ENCODE measurements at places on chromosomes 2 and 18.

DNA sequence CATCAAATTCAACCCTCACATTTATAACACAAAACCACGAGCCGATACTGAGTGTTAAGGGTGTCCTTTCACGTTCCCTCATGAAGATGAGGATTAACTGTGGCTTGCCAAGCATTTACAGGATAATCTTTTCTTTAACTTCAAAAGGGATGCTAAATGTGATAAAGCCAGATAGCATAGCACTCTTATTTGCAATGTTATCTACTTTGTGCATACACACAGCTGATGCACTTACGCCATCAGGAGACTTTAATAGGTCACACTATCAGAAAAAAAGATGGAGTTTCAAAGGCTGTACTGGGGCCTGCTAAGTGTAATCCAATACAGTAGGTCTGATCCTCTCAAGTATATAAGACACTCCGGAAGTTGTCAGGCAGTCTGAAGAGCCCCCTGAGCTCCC lies 572.7 kb downstream of the PIK3C3 start:
- DNase-seq, result no peak

- no peak for DNase-seq
These were observed 160.0 kb downstream of the NDUFA10 start for GRCh38 chr2:239865059-239865639.

DNA sequence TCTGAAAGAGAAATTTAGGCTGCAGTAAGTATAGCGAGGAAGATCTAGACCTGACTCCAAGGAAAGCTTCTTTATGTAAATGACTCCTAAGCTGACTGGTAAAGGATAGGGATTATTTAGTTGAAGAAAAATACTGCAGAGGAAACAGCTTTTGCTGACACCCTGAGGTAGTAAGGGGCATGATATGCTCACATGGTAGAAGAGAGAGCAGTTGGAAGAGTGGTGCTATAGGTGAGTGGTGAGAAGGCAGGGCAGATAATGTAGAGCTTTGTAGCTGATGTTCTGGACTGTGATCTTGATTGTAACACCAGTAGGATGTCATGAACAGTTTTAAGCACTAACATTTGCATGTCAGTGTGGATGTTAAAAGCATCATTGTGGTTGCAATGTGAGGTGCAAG lies 639.1 kb upstream of the SLC39A10 start:
- no peak for DNase-seq

GRCh38 chr2:178397002-178397605 lies 53.9 kb downstream of the PRKRA start:
- no peak for DNase-seq

GRCh38 chr2:199366406-199366805 lies 91.3 kb downstream of the SATB2 start:
- DNase-seq, result no peak

DNA sequence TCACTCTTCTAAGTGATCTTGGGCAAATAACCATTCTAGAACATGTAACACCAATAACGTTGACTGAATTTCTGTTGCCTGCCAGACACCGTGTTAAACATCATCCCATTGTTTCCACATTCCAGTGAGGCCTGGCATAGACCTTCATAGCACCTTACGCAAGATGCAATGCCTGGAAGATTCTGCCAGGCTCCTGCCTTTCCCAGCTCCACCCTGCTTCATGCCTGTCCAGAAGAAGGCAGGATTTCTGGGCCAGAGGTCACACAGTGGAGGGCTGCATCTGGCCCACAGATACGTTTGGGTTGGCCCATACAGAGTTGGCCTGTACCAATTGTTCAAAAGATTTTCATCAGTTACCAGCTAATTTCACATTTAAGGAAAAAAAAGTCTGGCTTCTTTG lies 46.3 kb downstream of the EN1 start:
- no peak for DNase-seq

GRCh38 chr2:28684142-28684858 lies 67.3 kb upstream of the PPP1CB start:
- DNase-seq, result no peak

GRCh38 chr2:182210669-182211068 lies 216.2 kb downstream of the PDE1A start:
- no peak for DNase-seq

DNA sequence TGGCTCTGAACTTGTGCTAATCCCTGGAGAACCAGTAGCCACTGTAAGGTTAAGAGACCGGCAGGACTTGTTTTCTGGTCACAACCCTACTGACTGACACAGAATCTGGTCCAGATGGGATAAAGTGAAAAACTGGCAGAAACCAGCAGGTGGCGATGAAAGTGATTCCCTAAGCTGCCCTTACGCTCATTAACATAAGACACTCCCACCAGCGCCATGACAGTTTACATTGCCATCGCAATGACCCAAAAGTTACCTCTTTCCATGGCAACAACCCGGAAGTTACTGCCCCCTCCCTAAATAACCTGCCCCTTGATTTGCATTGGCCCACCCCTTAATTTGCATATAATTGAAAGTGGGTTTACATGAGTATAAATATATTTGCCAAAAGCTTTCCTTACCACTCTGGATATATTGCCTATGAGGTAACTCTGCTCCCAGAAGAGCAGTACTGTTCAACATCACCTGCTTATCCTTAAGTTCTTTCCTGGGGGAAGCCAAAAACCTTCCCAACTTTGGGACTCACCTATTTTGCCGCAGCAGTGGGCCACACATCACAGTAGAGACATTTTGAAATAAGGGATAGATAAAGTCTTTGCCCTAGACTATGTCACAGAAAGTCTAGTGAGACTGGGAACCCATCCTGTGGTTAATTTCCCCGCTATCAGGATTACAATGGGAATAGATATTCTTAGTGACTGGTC lies 35.8 kb upstream of the AFF3 start:
- DNase-seq, result no peak

DNA sequence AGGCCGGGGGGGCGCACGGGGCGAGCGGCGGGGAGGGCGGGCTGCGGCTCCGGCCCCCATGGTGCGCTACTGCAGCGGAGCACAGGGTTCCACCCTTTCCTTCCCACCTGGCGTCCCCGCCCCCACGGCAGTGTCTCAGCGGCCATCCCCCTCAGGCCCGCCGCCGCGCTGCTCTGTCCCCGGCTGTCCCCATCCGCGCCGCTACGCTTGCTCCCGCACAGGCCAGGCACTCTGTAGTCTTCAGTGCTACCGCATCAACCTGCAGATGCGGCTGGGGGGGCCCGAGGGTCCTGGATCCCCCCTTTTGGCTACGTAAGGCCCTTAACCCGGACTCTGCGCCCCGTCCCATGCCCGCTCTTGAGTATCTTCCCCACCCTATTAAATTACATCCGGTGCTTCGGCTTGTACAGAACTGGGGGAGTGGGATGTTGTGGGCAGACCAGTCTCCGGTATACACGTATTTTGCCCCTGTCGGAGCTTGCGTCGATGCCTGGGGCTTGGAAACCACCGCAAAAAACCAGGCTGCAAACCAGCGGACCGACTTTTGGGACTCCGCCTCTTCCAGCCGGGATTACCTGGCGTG lies 598 bp upstream of the WBP1 start:
- DNase-seq, result peak; percentile 91

DNA sequence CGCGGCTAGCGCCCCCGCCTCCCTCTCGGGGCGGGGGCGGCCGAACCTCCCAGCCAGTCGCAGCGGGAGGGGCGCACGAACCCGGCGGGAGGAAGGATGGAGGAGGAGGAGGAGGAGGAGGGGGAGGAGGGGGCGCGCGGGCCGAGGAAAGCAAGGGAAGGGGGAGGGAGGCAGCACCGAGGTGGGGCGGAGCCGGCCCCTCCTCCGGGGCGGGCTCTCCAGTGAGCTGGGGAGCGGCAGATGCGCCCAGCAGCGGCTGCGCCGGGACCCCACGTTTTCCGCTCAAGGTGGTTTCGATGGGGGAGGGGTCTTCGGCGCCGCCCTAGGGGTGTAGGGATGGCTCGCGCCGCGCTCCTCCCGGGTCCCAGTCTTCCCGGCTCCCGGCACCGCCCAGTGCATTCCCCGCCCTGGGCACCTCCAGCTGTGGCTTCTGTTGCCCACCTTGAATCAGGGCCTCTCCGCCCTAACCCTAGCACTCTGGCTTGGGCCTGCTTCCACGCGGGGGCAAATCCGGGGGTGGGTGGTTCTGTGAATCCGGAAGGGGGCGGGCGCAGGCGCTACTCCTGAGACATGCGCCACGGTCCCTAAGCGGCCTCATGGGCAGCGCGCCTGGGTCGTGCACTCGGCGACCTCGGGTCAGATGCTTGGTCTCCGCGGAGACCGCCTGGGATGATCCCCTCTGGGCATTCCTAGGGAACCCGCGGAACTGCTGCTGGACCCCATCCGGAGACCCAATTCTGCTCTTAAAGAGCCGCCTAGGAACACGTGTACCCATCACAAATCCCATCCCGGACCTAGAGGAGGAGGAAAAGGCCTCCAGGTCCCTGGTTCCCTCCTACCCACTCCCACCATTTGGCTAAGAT lies at the start of gene FBXO41:
TSS of gene FBXO41 (minus strand) at position 183 of the 863 bp plus-strand sequence. CDS start 14,848 bp downstream, outside the sequence.
- peak; percentile 87 for DNase-seq

DNA sequence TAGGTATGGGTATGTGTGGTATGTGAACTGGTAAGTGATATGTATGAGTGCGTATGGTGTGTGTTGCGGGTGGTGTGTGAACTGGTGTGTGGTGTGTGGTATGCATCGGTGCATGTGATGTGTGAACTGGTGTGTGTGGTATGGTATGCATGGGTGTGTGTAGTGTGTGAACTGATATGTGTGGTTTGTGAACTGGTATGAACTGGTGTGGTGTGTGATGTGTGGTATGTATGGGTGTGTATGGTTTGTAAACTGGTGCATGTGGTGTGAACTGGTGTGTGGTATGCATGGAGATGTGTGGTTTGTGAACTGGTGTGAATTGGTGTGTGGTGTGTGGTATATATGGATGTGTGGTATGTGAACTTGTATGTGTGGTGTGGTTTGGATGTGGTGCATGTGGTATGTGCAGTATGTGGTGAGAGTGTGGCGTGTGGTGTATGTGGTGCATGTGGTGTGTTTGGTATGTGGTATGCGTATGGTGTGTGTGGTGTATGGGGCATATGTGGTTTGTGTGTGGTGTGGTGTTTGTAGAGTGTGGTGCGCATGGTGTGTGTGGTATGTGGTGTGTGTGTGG lies 208.9 kb upstream of the TNP1 start:
- peak; percentile 26 for DNase-seq

GRCh38 chr18:4311136-4311535 lies 144.0 kb downstream of the DLGAP1 start:
- no peak for DNase-seq
